ENCODE measurements at places on chromosomes 7 and 10.

DNA sequence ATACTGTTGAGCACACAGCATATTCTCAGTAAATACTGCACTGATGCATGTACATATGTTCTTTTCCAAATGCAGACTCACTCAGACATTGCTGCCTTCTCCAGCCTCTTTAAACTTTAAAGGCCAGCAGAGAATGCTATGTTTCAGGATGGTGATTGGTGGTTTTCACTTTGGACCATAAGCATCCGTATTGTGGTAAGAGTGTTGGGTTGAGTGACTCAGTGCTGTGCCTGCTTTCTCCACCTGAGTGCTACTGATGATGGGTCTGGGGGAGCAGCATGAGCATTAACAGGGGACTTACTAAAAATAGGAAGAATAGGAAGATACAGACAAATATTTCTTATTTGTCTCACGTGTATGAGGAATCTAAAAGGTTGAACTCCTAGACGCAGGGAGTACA is 56.3 kb upstream of the ZNF92 start:
- DNase-seq: no peak

DNA sequence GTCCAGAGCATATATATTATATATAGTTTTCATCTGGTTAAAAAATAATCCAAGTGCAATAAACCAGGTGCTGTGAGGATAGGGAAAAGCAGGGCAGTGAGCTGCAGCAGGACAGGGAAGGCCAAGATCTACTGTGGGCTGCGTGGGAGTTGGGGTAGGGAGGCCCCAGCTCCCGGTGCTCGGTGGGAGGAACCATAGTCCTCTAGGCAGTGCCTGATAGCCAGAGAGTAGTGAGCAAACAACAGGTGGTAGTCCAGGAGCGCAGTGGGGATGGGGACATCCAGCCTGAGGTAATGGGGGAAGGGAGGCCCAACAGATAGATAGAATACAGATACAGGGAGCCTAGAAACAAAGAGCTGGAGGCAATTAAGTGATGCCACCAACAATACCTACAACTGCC is 4.1 kb upstream of the BMPR1A start:
- DNase-seq: no peak

GRCh38 chr7:17472939-17473338 is 174.5 kb downstream of the AHR start:
- no peak for DNase-seq

DNA sequence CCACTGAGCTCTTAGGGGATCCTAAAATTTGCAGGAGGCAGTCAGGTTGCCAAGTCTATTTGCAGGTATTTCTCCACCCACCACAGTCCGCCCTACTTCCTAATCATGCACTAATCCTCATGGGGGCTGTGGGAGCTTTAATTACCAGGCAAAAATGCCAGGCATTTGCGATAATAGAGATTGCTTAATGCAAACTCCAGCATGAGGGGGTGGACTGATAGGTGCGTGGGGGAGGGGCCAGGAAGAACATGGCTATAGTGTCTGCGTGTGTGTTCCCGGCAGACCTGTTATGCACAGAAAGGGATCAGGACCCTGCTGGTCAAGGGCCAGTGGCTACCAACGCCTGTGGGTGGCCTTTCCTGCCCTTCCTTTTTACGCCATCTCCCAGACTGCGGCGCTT is 15.6 kb upstream of the AQP1 start:
- DNase-seq: no peak

DNA sequence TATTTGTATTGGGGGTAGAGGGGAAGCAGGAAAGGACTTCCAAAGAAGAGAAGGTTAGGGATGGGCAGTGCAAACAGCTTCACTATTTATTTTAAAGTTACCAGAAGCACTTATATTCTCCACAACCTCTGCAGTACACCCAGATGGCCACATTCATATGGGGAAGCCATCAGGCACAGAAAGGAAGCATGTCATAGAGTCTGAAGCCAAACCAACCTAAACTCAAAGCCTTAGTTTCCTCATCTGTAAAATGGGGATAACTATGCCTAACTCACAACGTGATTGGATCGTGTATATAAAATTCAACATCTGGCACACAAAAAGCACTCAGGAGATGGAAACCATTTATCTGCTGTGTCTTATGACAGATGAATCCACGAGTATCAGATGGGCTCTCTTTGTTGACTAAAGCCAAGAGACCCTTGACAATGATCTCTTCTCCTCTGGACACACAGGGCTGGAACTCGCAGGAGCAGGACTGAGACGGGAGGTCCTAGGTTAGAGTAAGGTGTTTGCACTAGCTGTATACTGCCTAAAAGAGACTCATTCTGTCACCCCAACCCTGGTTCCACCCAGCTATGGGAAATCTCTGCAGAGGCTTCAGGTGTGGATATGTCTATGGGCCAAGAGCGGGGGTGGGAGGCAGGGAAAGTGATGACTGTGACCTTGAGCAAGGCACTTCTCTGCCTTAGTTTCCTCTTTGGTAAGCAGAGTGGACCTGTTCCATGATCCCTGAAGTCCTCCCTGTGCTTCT is 1.8 kb downstream of the KIAA1549 start:
- DNase-seq: peak; percentile 15

- DNase-seq: no peak
Measured at GRCh38 chr7:1738511-1738910, 68.4 kb downstream of the ELFN1 start.
